Activated CD8-positive, alpha-beta memory T cell treated with anti-CD3 and anti-CD28 coated beads for 48 hours (primary cell): ENCODE measurements at places on chromosomes 2 and 18.

DNA sequence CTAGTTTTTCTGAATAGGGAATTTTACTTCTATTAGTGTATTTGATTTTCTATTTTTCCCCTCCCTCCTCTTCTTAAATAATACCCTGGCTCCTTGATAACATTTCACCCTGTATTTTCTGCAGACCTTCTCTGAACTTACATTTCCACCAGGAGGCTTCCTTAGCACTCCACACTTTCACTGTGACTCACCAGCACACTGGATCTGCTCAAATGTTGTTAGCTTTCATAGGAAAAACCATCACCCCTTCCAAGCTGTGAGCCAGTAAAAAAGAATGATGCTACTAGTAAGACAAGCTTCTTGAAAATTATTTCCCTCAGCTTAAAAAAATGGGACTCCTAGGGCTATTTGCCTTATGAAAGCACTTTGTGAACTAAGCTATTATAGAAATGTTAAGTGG lies 16.1 kb downstream of the SUPT7L start:
- no peak for DNase-seq

GRCh38 chr2:181163139-181163538 lies 182.7 kb downstream of the UBE2E3 start:
- no peak for DNase-seq

DNA sequence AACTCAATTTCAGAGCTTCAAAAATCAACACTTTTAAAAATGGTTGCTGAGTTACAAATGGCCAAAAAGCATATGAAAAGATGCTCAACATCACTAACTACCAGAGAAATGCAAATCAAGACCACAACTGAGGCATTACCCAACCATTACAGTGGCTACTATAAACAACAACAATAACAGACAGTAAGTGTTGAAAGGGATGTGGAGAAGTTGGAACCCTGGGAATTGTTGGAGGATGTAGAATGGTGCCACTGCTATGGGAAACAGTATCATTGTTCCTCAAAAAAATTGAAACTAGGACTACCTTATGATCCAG lies 173.3 kb upstream of the SPRED2 start:
- no peak for DNase-seq

- DNase-seq: no peak
Measured at GRCh38 chr18:62784338-62784965, 69.1 kb downstream of the PHLPP1 start.

GRCh38 chr18:52716973-52717372 lies 377.0 kb downstream of the DCC start:
- DNase-seq: no peak

DNA sequence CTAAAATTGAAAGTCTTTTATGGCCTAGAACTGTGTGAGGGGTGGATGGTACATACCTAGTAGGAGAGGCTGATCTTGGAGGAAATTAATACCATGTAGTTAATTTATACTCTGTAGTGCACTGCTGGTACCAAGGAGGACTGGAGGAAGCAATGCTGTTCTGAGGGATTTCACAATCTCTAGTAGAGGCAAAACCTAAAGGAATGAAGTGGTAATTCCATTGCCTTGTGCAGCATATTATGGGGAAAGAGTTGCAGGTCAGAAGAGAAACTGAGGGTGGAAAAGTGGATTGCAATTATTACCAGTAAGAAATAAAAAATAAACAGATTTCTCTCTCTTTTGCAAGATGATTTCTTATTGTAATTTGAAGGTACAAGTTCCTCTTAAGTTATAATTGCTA lies 2.2 kb downstream of the ABI2 start:
- DNase-seq: no peak

DNA sequence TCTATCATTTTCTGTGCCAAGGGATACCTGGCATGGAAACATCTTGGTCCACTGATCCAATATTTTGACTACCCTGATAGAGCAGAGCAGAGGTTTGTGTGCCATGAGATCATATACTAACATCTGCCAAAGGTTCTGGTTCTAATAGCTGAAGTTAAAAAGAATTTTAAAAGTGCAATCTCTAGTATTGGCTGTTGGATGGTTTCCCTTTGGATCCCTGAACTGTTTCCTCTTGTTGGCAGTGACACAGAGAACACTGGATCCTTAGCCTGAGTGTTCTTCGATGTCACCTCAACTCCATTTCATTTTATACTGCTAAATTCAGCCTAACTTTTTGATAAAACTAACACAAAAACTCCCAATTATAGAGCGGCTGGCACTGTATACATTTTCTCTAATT lies 169.3 kb upstream of the FBXO11 start:
- no peak for DNase-seq

GRCh38 chr2:205403244-205403825 lies 279.0 kb upstream of the NRP2 start:
- no peak for DNase-seq

- no peak for DNase-seq
Measured at GRCh38 chr2:75045526-75046050, 87.1 kb downstream of the POLE4 start.

GRCh38 chr2:20198001-20198400 lies 26.9 kb downstream of the SDC1 start:
- DNase-seq: no peak

- no peak for DNase-seq
Measured at GRCh38 chr18:48736321-48737260, 197.8 kb downstream of the CTIF start.

DNA sequence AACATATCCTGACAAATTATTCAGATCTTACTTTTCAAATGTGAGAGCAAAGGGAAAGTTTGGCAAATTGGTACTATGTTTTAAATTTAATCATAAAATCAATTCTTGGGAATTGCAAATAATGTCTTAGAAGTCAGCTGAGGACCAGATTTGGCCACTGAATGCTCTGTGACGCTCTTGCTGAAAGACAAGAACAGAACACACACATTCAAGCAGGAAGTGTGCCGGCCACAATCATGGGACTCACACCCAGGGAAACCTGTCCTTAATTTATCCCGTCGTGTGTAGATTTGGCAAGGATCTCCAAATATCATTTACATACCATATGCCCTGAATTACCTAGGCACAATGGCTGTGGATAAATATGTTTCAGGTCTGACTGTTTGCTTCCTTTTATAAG lies 253.1 kb downstream of the TCF4 start:
- DNase-seq: no peak

- DNase-seq: no peak
Measured at GRCh38 chr18:59264121-59264571, 9.1 kb downstream of the RAX start.

- no peak for DNase-seq
Measured at GRCh38 chr2:166341426-166341825, 34.3 kb downstream of the SCN9A start.

DNA sequence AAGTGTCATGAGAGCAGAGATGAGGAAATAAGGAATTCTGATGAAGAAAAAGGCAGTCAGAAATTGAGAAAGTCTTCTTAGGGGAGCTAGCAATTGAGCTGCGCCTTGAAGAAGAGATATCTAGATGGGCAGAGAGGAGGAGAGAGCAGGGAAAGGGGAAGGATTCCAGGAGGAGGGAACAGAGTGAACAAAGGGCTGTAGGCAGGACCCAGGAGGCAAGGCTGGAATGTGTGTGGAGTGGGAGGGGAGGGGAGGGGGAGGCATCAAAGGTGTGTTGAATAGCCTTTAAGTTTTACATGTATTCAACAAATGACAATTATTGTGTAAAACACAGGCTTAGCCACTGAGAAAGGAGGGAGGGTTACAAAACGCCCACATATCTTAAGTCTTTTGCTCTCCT lies 164.5 kb downstream of the TDRD15 start:
- no peak for DNase-seq

DNA sequence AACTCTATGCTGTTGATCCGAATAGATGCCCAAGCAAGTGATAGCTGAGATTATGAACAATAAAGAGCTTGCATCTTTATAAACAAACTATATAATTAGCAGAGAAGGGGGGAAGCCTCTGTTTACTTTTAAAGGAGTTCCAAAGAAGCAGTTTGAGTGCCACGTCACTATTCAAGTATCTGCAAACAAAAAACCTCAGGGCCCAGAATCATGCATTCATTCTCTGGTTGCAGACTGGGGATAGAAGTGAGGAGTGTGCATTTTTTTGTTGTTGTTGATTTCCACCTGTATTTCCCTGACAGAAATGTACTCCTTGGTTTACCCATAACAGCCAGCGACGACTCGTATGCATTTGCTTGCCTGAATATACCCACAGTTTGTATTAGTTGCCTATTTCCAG lies 264.3 kb downstream of the PTGR3 start:
- no peak for DNase-seq

DNA sequence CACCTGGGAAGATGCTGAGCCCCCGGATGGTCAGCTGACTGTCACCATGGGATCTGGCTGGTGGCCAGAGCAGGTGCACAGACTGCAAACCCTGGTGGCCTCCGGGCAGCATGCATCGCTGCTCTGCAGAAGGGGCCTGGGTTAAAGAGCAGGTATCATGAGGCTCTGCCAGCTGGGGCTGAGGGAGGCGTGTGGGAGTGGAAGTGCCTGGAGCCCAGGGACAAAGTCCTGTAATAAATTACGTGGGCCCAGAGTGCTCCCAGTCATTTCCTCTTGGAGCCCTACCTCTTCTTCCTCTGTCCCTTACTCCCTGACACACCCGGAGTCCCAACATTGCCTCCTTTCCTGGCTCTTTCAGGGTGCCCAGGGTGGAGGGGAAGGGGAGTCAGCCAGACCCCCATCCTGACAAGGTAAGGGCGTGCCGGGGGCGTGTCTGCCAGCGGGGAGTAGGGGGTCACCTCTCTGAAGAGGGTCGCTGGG lies at the start of gene MYO7B:
Gene MYO7B, plus strand, starts transcription at position 262 of the 480 bp plus-strand sequence. CDS start 24,040 bp downstream, outside the sequence.
- DNase-seq: no peak

DNA sequence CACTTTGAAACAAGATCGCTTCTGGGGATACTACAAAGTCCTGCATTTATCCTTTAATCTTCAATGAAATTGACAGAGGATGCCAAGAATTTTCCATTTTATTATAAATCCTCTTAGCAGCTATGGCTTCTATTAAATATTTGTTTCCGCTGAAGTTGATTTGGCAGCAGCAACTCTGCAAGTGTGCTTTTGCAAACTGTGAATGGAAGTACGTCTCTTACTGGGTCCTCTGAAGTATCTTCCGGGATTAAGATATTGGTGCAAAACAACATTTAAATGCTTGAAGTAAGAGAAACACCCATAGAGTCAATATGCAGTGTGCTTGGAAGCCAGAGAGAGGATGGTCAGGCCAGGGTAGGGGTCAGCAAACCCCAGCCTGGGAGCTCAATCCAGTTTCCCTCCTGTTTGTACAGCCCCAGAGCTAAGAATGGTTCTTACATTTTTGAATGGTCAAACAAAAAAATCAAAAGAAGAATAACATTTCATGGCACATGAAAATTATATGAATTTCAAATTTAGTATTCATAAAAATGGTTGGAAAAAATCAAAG lies 13.6 kb downstream of the CCDC68 start:
- no peak for DNase-seq

GRCh38 chr2:128422571-128422970 lies 103.9 kb upstream of the HS6ST1 start:
- DNase-seq: no peak

GRCh38 chr2:148244593-148245292 lies 223.9 kb downstream of the MBD5 start:
- no peak for DNase-seq

DNA sequence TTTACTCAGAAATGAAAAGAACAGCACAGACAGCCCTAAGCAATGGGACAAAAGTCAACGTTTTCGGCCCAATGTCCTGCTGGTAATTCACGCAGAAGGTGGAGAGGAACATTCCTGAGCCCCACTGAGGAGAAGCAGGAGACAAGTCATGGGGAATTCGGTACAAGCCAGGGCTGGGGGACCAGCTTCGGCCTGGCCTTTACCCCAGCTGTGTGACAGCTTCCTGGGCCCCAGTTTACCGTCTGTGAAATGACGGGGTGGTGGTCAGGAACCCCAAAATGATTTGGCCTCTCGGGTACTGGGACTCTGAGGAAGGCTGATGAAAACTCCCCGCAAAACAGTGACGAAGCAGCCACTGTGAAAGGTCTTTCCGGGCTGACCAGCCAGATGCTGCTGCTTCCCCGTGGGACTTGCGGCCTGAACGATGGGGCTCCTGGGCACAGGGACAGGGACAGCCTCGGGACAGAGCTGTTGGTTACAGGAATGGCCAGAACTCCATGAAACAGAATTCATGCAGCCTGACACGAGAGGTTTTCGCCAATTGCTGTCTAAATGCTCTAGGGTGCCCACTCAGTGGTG lies 21.6 kb downstream of the KIF1A start:
- DNase-seq: no peak

- DNase-seq: no peak
Measured at GRCh38 chr2:203646266-203646864, 60.1 kb upstream of the CD28 start.
